Brain pericyte (primary cell): ENCODE measurements at places on chromosomes 2 and 18.

GRCh38 chr2:9565436-9566153 lies 10.0 kb upstream of the ADAM17 start:
- DNase-seq, result no peak

DNA sequence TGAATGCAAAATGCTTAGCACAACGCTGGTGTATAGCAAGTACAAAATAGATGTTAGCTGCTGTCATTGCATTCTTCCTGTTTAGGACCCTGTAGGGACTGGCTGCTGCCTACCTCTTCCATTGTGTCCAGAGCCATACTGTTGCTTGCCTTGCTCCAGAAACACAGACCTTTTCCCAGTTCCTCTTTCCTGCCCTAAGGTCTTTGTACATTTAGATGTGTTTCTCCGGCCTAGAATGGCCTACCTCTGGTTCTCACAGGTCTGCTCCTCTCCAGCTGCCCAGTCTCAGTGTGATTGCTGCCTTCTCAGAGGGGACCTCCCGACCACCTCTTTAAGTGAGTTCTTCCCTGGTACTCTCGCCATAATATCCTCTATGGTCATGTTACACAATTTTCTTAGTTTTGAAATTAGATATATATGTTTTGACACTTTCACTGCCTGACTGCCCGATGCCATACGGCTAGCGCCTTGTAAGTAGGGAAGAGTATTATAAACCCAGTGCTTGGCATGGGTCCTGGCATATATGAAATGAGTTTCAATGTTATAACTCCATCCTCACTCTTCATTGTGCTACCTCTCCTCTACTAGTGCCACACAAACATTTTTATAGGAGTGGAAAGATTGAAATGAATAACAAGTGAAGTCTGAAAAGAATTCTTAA lies 48.3 kb downstream of the RFTN2 start:
- DNase-seq, result no peak

GRCh38 chr2:30296496-30296895 lies 65.2 kb downstream of the LBH start:
- no peak for DNase-seq

GRCh38 chr2:46284260-46284659 lies 12.9 kb upstream of the EPAS1 start:
- DNase-seq, result no peak

- no peak for DNase-seq
Measured at GRCh38 chr2:71453404-71454220, at the start of gene DYSF. Gene DYSF (plus strand): TSS chr2:71453561.

GRCh38 chr2:231362555-231363184 lies 32.8 kb upstream of the B3GNT7 start:
- DNase-seq, result no peak

GRCh38 chr2:163247156-163247846 lies 408.7 kb upstream of the KCNH7 start:
- DNase-seq, result no peak
